ENCODE measurements at places on chromosomes 12 and 14.
A peak's percentile ranks its signal among the peaks of the same experiment; 100 is the strongest.

- no peak overlapping the region for H3K27ac ChIP-seq
- no peaks in the 10 kb centered on the region for H3K36me3 ChIP-seq
- H3K4me1 ChIP-seq: no peaks in the 10 kb centered on the region
- no peak for DNase-seq
- H3K4me3 ChIP-seq: no peak overlapping the region
Measured at GRCh38 chr14:92916201-92916600, 6.7 kb upstream of the CHGA start.

DNA sequence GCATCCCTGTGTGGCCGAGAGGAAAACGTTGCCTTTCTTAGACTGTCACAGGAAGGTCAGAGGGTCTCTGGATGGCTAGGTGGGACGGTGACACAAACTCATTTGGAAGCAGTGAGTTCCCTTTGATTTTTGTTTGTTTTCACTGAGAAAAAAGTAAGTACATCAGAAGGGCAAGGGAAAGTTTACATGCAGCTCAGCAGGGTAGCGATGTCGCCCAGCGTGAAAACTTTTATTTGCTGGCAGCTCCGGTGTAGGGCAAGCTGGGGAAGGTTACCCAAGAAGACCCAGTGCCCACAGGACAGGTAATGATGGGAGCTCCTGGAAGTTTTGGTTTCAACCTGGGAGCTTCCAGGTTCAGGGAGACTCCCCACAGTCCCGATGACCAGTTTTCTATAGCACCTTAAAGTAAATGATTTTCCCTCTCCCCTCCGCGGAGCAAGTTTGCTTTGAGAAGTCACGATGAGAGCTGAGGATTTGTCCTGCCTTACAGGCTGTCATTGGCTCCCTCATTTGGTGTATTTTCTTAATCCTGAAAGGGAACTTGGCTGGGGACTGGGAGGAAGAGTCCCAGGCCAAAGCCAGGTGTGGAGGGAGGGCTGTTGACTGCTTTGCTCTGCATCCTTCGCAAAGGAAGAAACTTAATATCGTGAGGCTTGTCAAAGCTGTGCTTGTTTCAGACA, 64.7 kb upstream of the ESRRB start:
- H3K36me3 ChIP-seq: no peaks in the 10 kb centered on the region
- DNase-seq: no peak
- no peak overlapping the region for H3K4me3 ChIP-seq
- H3K4me1 ChIP-seq: peaks cover 6% of the 10 kb centered on the region
- H3K27me3 ChIP-seq: peaks cover 9% of the 10 kb centered on the region

- H3K27me3 ChIP-seq: no peaks in the 10 kb centered on the region
- no peak for DNase-seq
Measured at GRCh38 chr12:40701756-40702155, 9.5 kb downstream of the CNTN1 start.

GRCh38 chr12:7102582-7102981, 6.4 kb downstream of the C1RL start:
- H3K27ac ChIP-seq: no peak overlapping the region
- DNase-seq: no peak
- no peak overlapping the region for H3K4me3 ChIP-seq
- peaks cover 1% of the 10 kb centered on the region for H3K27me3 ChIP-seq
- H3K4me1 ChIP-seq: peaks cover 10% of the 10 kb centered on the region

- no peaks in the 10 kb centered on the region for H3K4me1 ChIP-seq
- DNase-seq: no peak
- no peaks in the 10 kb centered on the region for H3K36me3 ChIP-seq
Measured at GRCh38 chr12:31339831-31340622, 14.1 kb upstream of the SINHCAF start.

- H3K27me3 ChIP-seq: peaks cover 2% of the 10 kb centered on the region
- no peak for DNase-seq
- H3K27ac ChIP-seq: no peak overlapping the region
- no peak overlapping the region for H3K4me3 ChIP-seq
Measured at GRCh38 chr14:66104486-66104885, 381.7 kb upstream of the CCDC196 start.

DNA sequence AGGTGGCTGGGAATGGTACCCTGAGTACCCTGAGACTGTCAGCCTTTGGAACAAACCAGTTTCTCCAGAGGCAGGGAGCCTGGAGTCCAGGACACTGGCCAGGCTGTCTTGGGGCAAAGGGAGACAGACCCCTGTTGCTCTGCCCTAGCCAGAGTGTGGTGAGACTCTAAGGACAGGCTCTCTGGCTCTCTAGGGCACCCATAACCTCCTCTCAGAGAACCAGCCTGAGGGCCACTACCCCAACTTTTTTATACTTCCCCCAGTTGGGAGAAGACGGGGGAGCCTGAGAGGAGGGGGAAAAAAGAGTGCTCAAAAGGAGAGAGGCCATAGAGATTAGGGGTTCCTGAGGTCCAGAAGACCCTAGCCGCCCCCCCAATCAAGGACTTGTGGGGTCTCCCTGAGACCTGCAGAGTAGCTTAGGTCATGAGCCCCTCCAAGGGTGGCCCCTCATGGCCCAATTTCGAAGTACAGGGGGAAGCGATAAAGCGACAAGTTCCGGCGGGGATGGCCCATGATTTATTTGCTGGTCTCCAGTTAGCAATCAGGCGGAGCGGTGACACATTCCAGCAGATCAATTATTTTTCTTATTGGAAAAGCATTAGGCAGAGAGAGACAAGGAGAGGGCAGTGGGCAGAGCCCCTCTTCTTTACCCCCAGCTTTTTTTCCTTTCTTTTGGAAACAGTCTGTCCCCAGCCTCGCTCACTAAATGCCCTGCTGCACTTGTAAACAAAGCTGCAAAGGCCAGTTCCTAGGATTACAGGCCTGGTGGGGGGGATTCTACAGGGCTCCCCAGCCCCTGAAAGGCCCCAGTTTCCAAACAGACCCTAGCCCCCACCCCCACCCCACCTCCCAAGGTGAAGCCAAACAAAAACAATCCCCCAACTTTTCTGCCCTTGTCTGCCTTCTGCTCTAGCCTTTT, 1.5 kb downstream of the HOXC8 start:
- H3K36me3 ChIP-seq: no peaks in the 10 kb centered on the region
- H3K27me3 ChIP-seq: peaks cover 35% of the 10 kb centered on the region
- no peak for DNase-seq
- H3K27ac ChIP-seq: no peak overlapping the region
- no peak overlapping the region for H3K4me3 ChIP-seq
- peaks cover 18% of the 10 kb centered on the region for H3K4me1 ChIP-seq

GRCh38 chr14:41506552-41506951, 100.1 kb upstream of the LRFN5 start:
- DNase-seq: no peak
- no peak overlapping the region for H3K4me3 ChIP-seq
- no peaks in the 10 kb centered on the region for H3K4me1 ChIP-seq
- H3K27ac ChIP-seq: no peak overlapping the region
- H3K27me3 ChIP-seq: no peaks in the 10 kb centered on the region

- peaks cover 37% of the 10 kb centered on the region for H3K36me3 ChIP-seq
- peak overlapping the region; percentile 99 for H3K4me3 ChIP-seq
- peaks cover 66% of the 10 kb centered on the region for H3K4me1 ChIP-seq
- peaks cover 17% of the 10 kb centered on the region for H3K27me3 ChIP-seq
- H3K27ac ChIP-seq: peak overlapping the region; percentile 94
- peak; percentile 39 for DNase-seq
Measured at GRCh38 chr14:69612014-69612782, 802 bp downstream of the SUSD6 start.

DNA sequence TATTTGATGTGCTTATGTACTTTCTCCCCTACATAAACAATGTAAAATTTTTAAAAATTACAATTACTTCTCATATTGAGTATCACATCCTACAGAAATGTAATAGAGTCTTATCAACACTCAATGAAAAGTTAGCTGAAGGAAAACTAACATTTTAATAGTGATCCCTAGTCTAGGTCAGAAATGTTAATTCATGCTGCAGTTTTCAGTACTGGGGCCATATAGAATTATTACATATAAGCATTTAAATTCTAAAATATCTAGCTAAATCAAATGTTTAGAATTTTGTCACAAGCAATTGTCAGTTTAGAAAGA, 37.8 kb downstream of the SLC6A15 start:
- no peak for DNase-seq
- H3K36me3 ChIP-seq: no peaks in the 10 kb centered on the region
- H3K4me3 ChIP-seq: no peak overlapping the region
- H3K27me3 ChIP-seq: peaks cover 3% of the 10 kb centered on the region
- H3K27ac ChIP-seq: no peak overlapping the region
- H3K4me1 ChIP-seq: no peaks in the 10 kb centered on the region

DNA sequence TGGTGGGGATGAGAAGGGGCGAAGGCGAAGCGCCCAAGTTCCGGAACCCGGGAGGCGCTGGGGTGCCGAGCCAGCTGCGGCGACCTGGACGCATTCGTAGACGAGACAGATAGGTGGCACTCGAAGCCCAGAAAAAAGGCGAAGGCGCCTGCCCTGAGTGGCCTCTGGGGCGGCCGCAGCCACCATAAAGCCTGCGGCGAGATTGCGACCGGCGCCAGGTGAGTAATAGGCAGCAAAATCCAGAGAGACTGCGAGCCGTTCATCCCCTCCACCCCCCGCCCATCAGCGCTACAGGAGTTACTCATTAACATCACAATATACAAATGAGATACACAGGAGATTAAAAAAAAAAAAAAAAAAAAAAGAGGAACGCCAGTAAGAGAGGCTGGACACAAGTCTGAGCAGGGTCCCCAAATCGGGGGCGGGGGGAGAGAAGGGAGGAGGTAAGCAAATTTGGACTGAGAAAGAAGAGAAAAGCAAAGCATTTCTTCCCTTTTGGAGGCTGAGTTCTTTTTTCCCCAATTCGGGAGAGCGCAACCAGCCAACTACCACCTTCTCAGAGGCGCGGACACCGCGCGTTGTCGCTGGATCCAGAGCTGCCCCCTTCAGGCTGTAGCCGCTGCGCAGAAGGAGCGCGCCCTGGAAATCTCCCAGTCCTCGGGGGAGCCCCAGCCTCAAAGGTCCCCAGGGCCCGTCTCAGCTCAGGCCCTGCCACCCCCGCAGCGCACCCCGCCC, 15.7 kb downstream of the TBX3 start:
- H3K4me3 ChIP-seq: peak overlapping the region; percentile 42
- peak; percentile 72 for DNase-seq
- peaks cover 18% of the 10 kb centered on the region for H3K27me3 ChIP-seq
- peaks cover 43% of the 10 kb centered on the region for H3K4me1 ChIP-seq
- no peak overlapping the region for H3K27ac ChIP-seq

GRCh38 chr12:242496-242895, 20.1 kb downstream of the SLC6A13 start:
- DNase-seq: no peak
- no peaks in the 10 kb centered on the region for H3K27me3 ChIP-seq

DNA sequence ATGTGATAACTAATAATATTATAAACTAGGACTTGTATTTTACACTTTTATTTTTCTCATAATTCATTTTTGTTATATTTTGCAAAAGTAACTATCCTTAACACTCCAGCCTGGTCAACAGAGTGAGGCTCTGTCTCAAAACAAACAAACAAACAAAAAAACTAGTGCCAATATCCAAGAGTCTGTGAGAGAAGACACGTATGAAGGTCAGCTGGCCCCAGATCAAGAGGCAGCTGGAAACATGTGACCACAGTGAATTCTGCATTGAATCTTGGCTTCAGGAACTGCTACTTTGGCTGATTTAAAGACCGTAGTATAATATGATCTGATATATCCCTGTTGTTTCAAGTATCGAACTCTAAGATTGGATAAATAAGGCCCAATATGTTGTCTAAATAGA, 47.0 kb downstream of the ESR2 start:
- H3K4me1 ChIP-seq: no peaks in the 10 kb centered on the region
- no peak overlapping the region for H3K27ac ChIP-seq
- H3K36me3 ChIP-seq: no peaks in the 10 kb centered on the region
- H3K4me3 ChIP-seq: no peak overlapping the region
- no peak for DNase-seq

GRCh38 chr12:66280561-66280960, 21.7 kb upstream of the HELB start:
- H3K4me3 ChIP-seq: no peak overlapping the region
- peaks cover 4% of the 10 kb centered on the region for H3K4me1 ChIP-seq
- peaks cover 2% of the 10 kb centered on the region for H3K27me3 ChIP-seq
- H3K27ac ChIP-seq: no peak overlapping the region
- H3K36me3 ChIP-seq: no peaks in the 10 kb centered on the region

DNA sequence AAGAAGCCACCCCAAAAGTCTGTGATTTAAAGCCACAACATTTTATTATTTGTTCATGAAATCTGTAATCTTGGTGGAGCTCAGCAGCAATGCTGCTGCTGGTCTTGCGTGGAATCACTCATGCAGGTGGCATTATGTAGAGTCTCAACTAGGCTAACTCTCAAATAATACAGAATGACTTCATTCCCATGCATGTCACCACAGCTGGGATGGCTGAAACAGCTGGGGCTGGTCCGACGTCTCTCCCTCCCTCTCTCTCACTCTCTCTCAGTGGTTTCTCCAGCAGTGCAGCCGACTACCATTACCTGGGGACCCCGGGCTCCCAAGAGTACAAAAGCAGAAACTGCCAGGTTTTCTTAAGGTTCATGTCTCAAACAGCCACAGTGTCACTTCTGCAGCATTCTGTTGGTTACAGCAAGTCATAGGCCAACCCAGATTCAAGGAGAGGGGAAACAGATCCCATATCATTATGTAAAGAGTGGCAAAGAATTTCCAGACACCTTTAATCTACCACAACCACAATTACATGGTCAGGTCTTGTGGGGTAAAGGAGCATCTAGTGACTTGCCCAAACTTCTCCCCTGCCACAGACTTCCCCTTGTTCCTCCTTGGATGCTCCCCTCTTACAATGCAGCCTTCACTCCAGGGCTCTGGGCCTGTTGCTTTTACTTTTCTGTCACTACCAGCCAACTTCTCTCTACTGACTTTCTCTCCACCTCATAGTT, 192.0 kb upstream of the HMGA2 start:
- H3K27me3 ChIP-seq: no peaks in the 10 kb centered on the region
- H3K4me3 ChIP-seq: no peak overlapping the region
- H3K4me1 ChIP-seq: no peaks in the 10 kb centered on the region
- H3K36me3 ChIP-seq: no peaks in the 10 kb centered on the region
- no peak overlapping the region for H3K27ac ChIP-seq

GRCh38 chr14:91501951-91502930, 7.9 kb downstream of the PPP4R3A start:
- H3K4me1 ChIP-seq: peaks cover 8% of the 10 kb centered on the region
- no peak overlapping the region for H3K4me3 ChIP-seq
- DNase-seq: no peak
- H3K27ac ChIP-seq: no peak overlapping the region
- H3K27me3 ChIP-seq: peaks cover 3% of the 10 kb centered on the region

DNA sequence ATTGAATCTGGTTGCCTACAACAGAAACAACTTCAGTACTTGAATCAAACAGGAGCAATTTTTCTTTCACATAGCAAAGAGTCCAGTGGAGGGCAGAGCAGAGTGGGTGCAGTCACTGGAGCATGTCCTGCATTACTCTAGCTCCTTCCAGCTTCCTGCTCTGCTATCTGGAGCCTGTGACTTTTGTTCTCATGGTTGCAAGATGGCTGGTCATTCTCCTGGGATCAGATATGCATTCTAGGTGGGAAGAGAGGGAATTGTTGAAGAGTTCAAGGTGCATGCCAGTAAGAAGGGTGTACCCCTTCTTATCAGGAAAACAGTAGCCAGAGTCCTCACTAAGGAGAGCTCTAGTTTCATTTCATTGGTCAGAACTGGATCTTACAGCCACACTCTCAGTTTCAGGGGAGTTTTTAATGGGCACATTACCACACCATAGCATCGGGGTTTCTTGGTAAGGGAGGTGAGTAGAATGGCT, 8.0 kb downstream of the IFT43 start:
- peaks cover 5% of the 10 kb centered on the region for H3K4me1 ChIP-seq
- no peak for DNase-seq
- H3K36me3 ChIP-seq: peaks cover 11% of the 10 kb centered on the region
- no peak overlapping the region for H3K4me3 ChIP-seq

Measured in endothelial cell (in vitro differentiated cells).